ENCODE measurements at places on chromosomes 16 and 17. TPM values are rescaled to one million over a fixed set of nuclear protein-coding genes. Genes with fewer than 3 reads are reported as not detected.

DNA sequence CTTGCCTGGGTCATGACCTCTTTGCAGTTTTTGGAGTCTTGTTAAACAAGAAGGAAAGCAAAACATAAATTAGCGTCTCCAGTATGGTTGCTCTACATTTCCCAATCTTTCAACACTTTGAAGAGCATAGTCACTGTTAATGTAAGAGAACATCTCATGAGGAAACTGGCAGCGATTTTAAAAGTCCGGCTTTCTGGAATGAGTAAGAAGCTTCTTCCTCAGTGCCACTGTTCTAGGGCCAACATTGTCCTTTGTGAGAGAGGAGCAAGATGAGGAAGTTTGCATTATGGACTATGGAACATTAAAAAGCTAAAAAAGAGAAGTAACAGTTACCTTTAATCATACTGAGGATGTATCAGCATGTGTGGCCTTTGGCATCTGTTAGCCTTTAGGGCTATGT lies 73.1 kb downstream of the WNT3 start:
- no peak for DNase-seq

- DNase-seq: no peak
These were observed 74.1 kb downstream of the ABCC12 start for GRCh38 chr16:48081656-48082055.

- DNase-seq: no peak
These were observed 557.7 kb upstream of the CDH5 start for GRCh38 chr16:65808790-65809189.

GRCh38 chr16:75555213-75555706 lies 792 bp downstream of the TMEM231 start:
- DNase-seq: peak; percentile 97

GRCh38 chr17:79891113-79891730 lies 52.0 kb upstream of the CBX4 start:
- DNase-seq: no peak

- DNase-seq: no peak
These were observed 47.0 kb downstream of the BCAS3 start for GRCh38 chr17:60724647-60725046.

DNA sequence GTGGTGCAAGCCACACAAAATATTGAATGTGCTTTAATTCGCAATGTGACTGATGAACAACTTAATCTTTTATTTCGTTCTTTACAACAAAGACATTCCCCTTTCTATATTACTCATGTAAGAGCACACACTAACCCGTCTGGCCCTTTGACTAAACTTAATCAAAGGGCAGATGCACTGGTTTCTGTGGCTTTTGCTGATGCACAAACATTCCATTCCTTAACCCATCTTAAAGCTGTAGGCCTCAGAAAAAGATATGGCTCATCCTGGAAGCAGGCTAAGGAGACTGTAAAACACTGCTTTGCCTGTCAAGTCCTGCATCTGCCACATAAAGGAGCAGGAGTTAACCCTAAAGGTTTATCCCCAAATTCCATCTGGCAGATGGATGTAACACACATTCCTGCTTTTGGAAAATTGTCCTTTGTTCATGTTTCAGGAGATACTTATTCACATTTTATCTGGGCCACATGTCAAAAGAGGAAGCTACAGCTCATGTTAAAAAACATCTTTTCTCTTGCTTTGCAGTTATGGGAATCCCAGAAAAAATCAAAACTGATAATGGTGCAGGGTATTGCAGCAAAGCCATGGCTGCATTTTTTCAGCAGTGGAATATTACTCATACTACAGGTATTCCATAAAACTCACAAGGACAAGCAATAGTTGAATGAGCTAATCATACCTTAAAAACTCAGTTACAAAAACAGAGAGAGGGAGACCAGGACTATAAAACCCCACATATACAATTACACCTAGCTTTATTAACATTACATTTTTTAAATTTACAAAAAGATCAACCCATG lies 137.2 kb downstream of the AHSP start:
- DNase-seq: peak; percentile 19

GRCh38 chr16:28212532-28212873 lies 738 bp upstream of the XPO6 start:
- peak; percentile 60 for DNase-seq

GRCh38 chr17:67052720-67053437 lies 8.5 kb downstream of the CACNG1 start:
- DNase-seq: no peak

- DNase-seq: no peak
These were observed 3.6 kb downstream of the GRIN2C start for GRCh38 chr17:74856112-74856511.

GRCh38 chr16:58056580-58056979 lies 31.0 kb downstream of the MMP15 start:
- no peak for DNase-seq

DNA sequence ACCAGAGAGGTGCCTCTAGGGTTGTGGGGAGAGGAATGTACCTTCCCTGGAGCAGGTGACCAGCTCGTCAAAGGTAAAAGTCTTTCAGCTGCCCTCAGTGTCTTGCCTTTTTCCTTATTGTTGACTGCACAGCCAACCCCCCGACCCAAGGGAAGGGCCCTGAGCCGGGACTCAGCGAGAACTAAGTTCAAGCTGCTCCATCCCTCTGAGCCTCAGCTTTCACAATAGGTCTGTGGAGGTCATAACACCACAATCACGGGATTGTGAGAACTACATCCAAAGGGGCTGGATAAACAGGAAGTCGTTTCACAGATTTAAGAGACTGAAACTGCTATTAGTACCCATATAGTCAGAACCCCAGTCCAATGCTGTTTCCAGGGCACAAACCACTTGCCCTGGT lies 2.6 kb upstream of the KRT36 start:
- DNase-seq: no peak

DNA sequence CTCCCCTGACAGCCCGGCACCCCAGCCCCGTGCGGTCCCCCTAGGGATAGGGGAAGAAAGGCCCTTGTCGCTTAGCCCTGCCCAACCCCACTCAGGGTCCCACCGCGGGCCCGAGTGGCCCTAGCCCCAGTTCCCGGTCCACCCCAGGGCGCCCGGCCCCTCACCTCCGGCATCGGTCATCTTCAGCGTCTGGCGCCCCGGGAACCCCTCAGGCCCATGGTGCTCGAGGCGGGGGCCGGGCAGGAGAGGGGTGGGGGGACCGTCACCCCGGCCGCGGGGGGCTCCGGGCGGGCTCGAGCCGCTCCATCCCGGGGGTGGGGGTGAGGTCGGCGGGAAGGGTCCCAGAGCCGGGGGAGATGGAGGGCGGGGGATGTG lies 620 bp downstream of the SAMD14 start:
- DNase-seq: no peak

- DNase-seq: no peak
These were observed 14.8 kb downstream of the EFCAB5 start for GRCh38 chr17:29956225-29956624.

GRCh38 chr16:78005881-78006280 lies 16.5 kb upstream of the CLEC3A start:
- DNase-seq: no peak

- no peak for DNase-seq
These were observed 10.4 kb downstream of the TVP23A start for GRCh38 chr16:10808218-10808617.

- DNase-seq: no peak
These were observed 103.0 kb downstream of the SNX29 start for GRCh38 chr16:12079412-12079965.

The SRCAP gene
- 22.6 TPM for total RNA-seq

The CPHXL2 gene
- total RNA-seq: not detected

The QRICH2 gene
- total RNA-seq: 0.48 TPM

The LRRC46 gene
- total RNA-seq: 2.4 TPM

The SHISA9 gene
- 2.9 TPM for total RNA-seq

The KREMEN2 gene
- total RNA-seq: 0.48 TPM
